ENCODE measurements at places on chromosomes 7 and 10. TPM values are rescaled to one million over a fixed set of nuclear protein-coding genes. Genes with fewer than 3 reads are reported as not detected.

CXCL12 gene
- not detected for total RNA-seq

CD36 gene
- total RNA-seq, result not detected

OR6B1 gene
- total RNA-seq, result not detected

ZNF425 gene
- total RNA-seq, result 0.47 TPM

CTBP2 gene
- 0.40 TPM for total RNA-seq

STK17A gene
- total RNA-seq, result 69.0 TPM

DNA sequence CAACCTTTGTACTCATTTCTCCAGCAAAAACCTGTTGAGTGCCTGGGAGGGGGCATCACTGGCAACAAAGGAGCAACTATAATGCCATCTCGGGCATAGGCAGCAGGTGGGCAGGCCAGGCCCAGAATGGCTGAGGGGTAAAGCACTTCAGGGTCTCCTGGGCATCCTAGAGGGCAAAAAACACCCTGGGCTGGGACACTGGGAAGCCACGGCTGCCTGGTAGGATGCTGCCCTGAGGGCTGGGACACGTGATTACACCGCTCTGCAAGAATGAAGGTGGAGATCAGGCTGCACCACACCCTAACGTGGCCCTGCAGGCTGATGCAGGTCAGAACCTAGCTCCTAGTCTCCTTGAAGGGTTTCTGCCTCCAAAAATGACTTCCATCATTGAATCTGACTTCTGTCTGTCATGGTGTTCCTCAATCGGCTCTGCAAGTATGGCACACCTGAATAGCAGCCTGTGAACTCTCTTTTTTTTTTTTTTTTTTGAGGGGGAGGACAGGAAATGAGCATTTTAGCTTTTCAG is 4.5 kb upstream of the TRAPPC14 start:
- H3K36me3 ChIP-seq, result no peaks in the 10 kb centered on the region
- no peaks in the 10 kb centered on the region for H3K27me3 ChIP-seq
- H3K27ac ChIP-seq, result peak overlapping the region; percentile 87
- no peak for DNase-seq

DNA sequence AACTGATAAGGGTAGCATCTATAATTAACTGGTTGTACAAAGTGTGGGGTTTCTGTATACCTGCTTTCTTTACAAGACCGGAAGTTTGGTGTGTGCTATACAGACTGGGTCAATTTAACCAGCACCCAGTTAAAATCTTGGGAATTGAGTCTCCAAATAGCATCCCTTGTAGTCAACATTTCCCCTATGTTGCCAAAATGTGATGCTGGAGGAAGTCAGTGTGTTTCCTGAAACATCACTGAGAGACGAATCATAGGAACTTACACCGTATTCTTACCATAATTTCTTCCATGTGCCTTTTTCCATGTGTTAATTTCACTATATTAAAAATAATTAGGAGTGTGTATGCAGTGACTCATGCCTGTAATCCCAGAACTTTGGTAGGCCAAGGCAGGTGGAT is 1.7 kb downstream of the AKR1C4 start:
- H3K4me3 ChIP-seq, result no peak overlapping the region
- H3K4me1 ChIP-seq, result no peaks in the 10 kb centered on the region
- no peaks in the 10 kb centered on the region for H3K36me3 ChIP-seq
- no peak for DNase-seq

- no peak overlapping the region for H3K27ac ChIP-seq
- no peak for DNase-seq
- no peak overlapping the region for H3K4me3 ChIP-seq
- no peaks in the 10 kb centered on the region for H3K36me3 ChIP-seq
- H3K4me1 ChIP-seq, result no peaks in the 10 kb centered on the region
These were observed 121.7 kb downstream of the EVX1 start for GRCh38 chr7:27364344-27364758.

- H3K27ac ChIP-seq, result peak overlapping the region; percentile 92
- no peaks in the 10 kb centered on the region for H3K27me3 ChIP-seq
- H3K4me1 ChIP-seq, result peaks cover 37% of the 10 kb centered on the region
- DNase-seq, result no peak
These were observed 63.9 kb upstream of the PDGFA start for GRCh38 chr7:583410-584121.

- H3K4me1 ChIP-seq, result peaks cover 2% of the 10 kb centered on the region
- no peak overlapping the region for H3K27ac ChIP-seq
- H3K27me3 ChIP-seq, result peaks cover 4% of the 10 kb centered on the region
- H3K36me3 ChIP-seq, result no peaks in the 10 kb centered on the region
- no peak overlapping the region for H3K4me3 ChIP-seq
These were observed 67.4 kb upstream of the SLC35G1 start for GRCh38 chr10:93826355-93826754.

DNA sequence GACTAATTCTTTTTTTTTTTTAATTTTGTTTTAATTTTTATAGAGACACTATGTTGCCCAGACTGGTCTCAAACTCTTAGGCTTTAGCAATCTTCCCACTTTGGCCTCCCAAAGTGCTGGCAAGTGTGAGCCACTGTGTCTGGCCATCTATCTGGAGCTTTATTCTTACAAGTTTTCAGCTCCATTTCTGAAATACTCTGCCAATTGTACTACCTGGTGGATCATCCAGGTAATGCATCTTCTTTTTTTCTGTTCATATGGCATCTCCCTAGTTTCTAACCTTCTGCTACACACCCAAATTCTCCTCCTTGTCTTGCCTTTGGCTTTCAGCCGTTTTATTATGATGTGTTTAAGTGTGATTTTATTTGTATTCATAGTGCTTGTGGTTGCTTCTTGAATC is 40.2 kb downstream of the ZNF365 start:
- no peaks in the 10 kb centered on the region for H3K4me1 ChIP-seq
- H3K27ac ChIP-seq, result no peak overlapping the region
- H3K36me3 ChIP-seq, result no peaks in the 10 kb centered on the region
- no peak for DNase-seq

GRCh38 chr7:24740871-24741270 is 16.4 kb downstream of the GSDME start:
- DNase-seq, result no peak
- H3K4me3 ChIP-seq, result no peak overlapping the region
- no peak overlapping the region for H3K27ac ChIP-seq
- H3K27me3 ChIP-seq, result peaks cover 21% of the 10 kb centered on the region

DNA sequence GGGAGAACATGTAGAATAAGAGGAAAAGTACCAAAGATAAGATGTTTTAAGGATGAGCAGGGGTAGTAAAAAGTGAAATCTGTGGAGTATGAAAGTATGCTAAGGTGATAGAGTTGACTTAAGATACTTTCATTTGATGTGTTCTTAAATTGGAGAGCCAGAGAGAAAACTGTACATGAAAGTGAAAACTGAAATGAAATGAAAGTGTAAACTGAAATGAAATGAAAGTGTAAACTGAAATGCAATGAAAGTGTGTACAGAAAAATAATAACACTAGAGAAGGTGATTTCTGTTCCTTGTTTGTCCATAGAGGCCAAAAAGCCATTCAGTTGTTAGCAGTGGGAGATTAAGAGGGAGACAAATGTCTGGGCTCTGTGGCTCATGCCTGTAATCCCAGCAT is 17.5 kb downstream of the AHR start:
- H3K27me3 ChIP-seq, result no peaks in the 10 kb centered on the region
- DNase-seq, result no peak
- H3K27ac ChIP-seq, result no peak overlapping the region
- no peak overlapping the region for H3K4me3 ChIP-seq
- H3K4me1 ChIP-seq, result peaks cover 8% of the 10 kb centered on the region

DNA sequence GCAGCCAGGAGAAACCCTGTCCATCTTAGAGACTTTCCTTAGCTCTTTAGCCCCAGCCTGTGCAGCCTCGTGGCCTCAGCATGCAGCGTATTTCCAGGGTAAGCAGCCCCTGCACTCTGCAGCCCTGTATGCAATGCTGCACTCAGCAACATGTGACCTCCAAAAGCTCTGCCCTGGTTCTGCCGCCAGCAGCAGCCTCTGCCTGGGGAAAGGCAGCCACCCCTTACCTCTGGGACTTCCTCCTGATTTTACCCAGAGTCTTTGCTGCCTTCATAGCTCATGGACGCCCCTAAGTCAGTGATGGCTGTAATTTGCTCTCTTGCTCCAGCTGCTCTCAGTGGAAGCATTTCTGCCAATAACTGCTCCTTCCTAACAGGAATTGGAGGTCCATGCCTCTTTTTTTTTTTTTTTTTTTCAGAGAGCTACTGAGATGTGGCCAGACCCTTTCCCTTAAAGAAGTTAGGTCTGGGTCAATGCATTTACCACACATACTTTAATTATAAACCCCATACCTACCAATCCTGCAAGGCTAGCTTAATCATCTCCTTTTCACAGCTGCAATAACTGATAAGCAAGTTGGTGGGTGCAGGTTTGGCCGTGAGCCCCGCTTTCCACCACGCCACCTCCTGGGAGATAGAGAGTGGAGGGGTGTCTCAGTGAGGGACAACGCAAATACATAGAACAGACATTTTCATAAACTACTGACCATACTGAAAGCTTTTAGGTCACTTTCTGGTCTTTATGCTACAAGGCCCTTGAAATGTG is 71.7 kb downstream of the RAMP3 start:
- H3K4me3 ChIP-seq, result no peak overlapping the region
- H3K4me1 ChIP-seq, result peaks cover 6% of the 10 kb centered on the region
- no peak overlapping the region for H3K27ac ChIP-seq
- H3K36me3 ChIP-seq, result no peaks in the 10 kb centered on the region

DNA sequence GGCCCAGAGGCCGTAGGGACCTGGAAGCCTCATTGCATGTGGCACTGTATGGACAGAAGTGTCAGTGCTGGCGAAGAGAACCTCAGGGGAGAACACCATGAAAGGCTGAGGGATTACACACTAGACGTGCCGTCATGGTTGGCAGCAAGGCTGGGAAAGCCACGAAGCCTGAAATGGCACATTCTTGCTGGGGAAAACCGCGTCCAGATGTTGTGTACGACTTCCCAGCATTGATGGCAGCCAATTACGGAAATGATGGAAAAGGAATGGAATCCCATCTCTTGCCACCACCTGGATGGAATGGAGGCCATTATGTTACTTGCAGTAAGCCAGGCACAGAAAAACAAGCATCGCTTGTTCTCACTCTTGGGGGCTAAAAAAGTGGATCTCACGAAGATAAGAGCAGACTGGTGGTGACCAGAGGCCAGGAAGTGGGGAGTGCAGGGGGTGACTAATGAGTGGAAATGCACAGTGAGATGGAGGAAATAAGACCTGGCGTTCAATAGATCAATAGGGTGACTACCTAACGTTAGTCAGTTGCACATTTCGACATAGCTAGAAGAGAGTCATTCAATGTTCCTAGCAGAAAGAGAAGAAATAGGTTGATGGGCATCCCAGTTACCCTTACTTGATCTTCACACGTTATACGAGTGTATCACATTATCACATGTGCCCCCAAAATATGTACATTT is 14.6 kb upstream of the PWWP2B start:
- DNase-seq, result no peak
- H3K4me3 ChIP-seq, result no peak overlapping the region
- H3K4me1 ChIP-seq, result peaks cover 20% of the 10 kb centered on the region
- peaks cover 2% of the 10 kb centered on the region for H3K27me3 ChIP-seq

- H3K4me3 ChIP-seq, result no peak overlapping the region
- no peaks in the 10 kb centered on the region for H3K27me3 ChIP-seq
- peaks cover 23% of the 10 kb centered on the region for H3K4me1 ChIP-seq
- H3K36me3 ChIP-seq, result no peaks in the 10 kb centered on the region
These were observed 27.3 kb upstream of the IFRD1 start for GRCh38 chr7:112422842-112423496.

GRCh38 chr10:70982443-70982842 is 94.1 kb upstream of the PCBD1 start:
- peak overlapping the region; percentile 77 for H3K27ac ChIP-seq
- peak overlapping the region; percentile 17 for H3K4me3 ChIP-seq
- DNase-seq, result peak; percentile 35
- peaks cover 44% of the 10 kb centered on the region for H3K4me1 ChIP-seq

- H3K27me3 ChIP-seq, result no peaks in the 10 kb centered on the region
- H3K36me3 ChIP-seq, result no peaks in the 10 kb centered on the region
- H3K27ac ChIP-seq, result no peak overlapping the region
- DNase-seq, result no peak
These were observed 51.8 kb downstream of the ARHGAP22 start for GRCh38 chr10:48552946-48553564.

DNA sequence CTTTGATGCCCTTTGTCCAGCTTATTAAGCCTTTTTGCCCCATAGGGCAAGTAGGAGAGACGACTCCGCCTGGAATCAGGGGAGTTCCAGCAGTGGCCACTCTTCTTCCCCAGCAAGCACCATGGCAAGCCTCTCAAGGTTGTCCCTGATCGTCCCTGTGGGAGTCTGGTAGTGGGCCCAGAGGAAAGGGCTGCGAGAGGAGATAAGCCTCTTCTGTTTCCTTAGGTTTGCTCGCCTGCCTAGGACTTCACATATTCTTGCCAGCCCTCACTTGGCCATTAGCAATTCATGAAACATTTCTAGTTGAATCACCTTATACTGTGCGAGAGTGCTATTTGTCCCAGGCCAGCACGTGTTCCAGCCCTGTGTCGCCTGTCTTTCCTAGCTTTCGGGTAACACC is 47.8 kb upstream of the CPN1 start:
- no peaks in the 10 kb centered on the region for H3K36me3 ChIP-seq
- H3K4me1 ChIP-seq, result peaks cover 4% of the 10 kb centered on the region
- DNase-seq, result no peak
- no peak overlapping the region for H3K27ac ChIP-seq

DNA sequence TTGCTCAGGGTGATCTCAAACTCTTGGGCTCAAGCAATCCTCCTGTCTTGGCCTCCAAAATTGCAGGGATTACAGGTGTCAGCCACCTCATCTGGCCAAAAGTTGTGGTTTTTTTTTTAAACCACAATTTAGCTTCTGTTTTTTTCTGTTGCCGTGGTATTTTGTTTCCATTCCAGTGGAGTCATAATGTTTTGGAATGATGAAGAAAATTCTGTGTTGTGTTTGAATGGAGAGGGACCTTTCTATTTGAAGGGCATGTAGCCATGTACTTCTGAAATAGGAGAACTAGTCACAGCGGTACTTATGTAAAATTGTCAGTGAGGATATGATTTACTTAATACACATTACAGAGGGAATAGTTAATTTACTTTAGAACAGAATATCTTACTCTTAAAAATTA is 201.3 kb downstream of the ARL4A start:
- no peak for DNase-seq
- H3K4me3 ChIP-seq, result no peak overlapping the region
- no peaks in the 10 kb centered on the region for H3K4me1 ChIP-seq
- no peaks in the 10 kb centered on the region for H3K27me3 ChIP-seq

DNA sequence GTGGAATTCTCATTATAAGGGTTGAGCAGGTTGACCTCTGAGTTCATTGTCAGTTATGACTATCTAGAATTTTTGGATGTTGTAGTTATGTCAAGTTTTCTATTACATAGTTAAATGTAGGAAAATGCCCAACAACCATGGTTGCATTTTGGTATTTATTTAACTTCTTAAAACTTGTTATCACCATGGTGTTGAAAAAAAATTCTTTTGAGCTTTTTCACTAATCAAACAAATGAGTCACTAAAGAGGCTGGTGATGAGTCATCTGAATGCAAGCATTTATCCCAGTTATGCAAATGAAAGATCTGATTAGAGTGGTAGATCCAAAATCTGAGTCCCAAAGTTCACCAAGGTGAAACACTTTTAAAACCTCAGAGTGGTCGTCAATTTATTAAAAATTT is 624.7 kb upstream of the IGFBP3 start:
- H3K4me1 ChIP-seq, result no peaks in the 10 kb centered on the region
- H3K27ac ChIP-seq, result no peak overlapping the region
- no peaks in the 10 kb centered on the region for H3K36me3 ChIP-seq

GRCh38 chr10:28127881-28128280 is 129.0 kb upstream of the ODAD2 start:
- H3K27me3 ChIP-seq, result no peaks in the 10 kb centered on the region
- no peak for DNase-seq
- no peak overlapping the region for H3K27ac ChIP-seq

All from activated CD8-positive, alpha-beta T cell treated with anti-CD3 and anti-CD28 coated beads, Interleukin-2, amount 10 ng/mL, durations not matched to agents 7 days and 5 days (primary cell).